AG09319 (cell line): ENCODE measurements at places on chromosomes 11 and 22.

- no peak for DNase-seq
Observed at GRCh38 chr22:22042009-22042408, 59.4 kb upstream of the TOP3B start.

GRCh38 chr11:12973528-12974181 lies 35.5 kb upstream of the RASSF10 start:
- no peak for DNase-seq

DNA sequence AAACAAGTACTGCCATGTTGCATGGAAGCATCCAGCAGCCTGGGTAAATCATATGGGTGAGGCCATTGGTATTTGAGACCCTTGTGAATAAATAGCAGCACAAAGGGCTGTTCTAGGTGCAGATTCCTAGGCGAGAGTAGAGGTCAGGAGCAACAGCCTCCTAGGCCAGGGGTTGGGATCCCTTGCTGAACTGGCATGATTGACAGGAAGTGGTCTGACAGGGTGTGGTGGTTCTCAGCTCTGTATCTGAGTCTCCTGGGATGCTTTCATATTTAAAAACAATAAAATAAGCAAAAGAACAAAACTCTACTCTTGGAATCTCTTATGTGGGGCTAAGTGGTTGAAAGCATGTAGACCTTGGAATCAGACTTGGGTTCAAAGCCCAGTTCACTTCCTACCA lies 35.8 kb downstream of the INSC start:
- DNase-seq, result no peak

DNA sequence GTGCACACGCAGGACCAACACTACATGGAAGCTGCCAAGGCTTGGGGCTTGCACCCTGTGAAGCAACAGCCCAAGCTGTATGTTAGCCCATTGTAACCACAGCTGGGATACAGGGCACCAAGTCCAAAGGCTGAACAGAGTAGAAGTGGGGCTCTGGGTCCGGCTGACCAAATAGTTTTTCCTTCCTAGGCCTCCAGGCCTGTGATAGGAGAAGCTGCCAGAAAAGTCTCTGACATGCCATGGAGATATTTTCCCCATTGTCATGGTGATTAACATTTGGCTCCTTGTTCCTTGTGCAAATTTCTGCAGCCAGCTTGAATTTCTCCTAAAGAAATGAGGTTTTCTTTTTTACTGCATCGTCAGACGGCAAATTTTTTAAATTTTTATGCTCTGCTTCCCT lies 941.2 kb downstream of the FAM181B start:
- no peak for DNase-seq

GRCh38 chr11:61853698-61854169 lies 25.6 kb downstream of the FADS2 start:
- no peak for DNase-seq

DNA sequence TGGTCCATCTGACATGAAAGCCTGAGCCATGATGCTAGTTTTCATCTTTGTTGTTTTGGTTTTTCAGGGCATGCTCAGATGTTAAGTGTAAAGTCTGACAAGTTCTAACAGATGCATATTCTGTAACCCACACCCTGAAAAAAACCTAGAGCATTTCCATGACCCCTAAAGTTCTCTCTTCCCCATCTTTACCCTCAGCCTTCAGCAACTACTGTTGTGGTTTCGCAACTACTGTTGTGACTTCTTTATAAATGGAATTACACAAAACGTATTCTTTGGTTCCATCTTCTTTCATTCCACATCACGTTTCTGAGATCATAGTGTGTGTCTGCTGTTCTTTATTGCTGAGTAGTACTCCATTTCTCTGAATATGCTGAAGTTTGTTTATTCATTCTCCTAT lies 65.1 kb upstream of the LDLRAD3 start:
- no peak for DNase-seq

DNA sequence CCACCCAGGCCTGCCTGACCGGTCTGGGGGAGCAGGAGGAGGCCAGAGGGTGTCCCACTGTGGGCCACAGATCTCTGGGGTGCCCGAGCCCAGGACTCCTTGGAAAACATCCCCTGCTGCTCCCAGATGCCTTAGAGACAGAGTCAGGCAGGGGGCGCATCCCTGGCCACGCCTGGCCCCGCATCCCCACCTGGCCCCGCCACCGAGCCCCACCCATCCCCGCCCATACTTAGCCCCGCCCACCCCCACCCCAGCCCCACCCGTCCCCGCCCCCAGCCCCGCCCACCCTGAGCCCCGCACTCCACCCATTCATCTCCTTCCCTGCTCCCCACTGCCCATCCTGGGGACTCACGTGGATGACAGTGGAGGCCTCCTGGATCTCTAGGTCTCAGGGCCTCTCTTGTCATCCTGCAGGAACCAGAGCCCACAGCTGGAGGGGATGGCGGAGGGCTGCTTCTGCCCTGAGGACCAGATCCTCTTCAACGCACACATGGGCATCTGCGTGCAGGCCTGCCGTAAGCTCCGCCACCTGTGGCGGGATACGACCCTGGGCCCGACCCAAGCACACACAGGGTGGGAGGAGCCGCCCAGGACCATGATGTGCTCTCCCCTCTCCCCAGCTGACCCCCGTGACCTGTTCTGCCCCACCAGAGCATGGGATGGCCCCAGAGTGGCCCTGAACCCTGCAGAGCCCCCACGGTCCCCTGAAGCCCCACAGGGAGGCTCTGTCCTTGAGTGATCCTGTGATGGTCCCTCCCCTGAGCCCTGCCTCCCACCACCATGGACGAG lies 33.6 kb downstream of the MUC5B start:
- no peak for DNase-seq

- DNase-seq, result no peak
Observed at GRCh38 chr11:101475699-101476098, 108.1 kb downstream of the TRPC6 start.

- no peak for DNase-seq
Observed at GRCh38 chr11:63783925-63784592, 15.5 kb upstream of the ZFTA start.

DNA sequence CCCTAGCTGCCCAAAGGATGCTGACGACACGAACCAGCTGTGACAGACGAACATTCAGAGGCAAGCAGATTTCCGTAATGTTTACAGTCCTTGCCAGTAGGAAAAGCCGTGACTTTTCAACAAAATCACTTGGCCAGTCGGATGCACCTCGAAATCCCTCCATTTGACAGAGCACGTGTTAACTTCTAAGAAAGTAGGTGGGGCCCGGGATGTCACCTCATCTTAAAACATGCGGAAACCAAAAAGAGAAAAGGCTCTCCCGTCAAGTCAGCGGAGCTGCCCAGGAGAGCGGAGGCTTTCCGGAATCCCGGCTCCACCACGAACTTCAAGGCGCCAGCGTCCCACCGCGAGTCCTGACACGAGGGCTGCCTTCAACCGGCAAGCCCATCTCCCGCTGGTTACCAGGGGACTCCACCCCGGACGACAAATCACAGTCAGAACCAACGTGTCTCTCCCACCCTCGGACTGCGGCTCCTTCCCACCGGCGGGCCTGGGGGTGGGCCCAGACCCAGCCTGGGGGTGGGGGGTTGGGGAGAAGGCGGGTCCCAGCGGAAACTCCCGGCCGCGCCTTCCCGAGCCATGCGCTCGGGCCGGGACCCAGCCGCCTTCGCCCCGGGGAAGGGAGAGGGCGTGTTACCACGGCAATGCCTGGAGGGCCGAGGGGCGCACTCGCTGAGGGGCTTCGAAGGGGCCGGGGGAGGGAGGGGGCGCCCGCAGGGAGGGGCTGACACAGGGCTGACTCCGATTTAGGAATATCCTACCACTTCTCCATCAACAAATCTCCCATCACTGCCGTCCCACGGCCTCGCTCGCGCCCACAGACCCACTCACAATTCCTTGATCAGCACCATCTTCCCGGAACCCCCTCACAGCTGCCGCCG lies 475 bp downstream of the PITPNB start:
- DNase-seq, result no peak

DNA sequence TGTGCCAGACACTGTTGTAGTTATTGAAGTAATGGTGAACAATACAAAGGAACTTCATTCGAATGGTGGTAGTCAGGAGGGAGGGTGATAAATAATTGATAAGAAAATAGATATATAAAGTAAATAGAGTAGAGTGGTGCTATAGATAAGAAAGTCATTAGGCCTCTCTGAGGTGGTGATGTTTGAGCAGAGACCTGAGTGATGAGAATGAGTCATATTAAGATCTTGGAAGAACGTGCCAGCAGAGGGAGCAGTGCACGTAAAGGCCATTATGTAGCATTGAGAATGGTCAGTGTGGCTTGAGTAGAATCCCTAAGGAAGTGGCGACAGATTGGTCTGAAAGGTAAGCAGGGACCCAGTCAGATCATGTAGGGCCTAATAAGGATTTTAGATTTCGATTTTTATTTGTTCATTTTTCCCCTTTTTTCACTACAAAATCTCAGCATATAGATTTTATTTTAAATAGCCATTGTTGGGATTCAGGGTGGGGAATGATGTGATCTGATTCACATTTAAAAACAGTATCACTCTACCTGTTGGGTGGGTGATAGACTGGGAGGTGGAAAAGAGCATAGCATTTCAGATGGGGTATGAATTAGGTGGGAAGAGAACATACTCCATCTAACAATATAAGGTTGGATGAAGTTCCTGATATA lies 44.7 kb downstream of the CCDC90B start:
- peak; percentile 23 for DNase-seq

DNA sequence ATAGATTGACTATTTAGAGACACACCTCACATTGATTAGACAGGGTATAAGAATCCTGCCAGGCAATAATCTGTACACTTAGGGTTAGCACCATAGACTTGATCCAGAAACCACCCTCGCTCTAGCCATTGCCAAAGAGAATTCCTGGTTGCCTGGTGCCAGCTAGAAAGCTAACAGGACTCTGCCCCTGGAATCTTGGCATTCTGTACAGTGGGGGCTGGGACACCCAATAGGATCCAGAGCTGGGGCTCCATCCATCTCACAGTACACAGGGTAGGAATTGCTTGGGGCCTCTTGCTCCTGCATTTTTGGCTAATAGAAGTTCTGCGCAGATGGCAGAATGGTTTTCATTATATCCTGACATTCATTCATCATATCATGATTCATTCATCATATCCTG lies 3.0 kb upstream of the APLNR start:
- no peak for DNase-seq

DNA sequence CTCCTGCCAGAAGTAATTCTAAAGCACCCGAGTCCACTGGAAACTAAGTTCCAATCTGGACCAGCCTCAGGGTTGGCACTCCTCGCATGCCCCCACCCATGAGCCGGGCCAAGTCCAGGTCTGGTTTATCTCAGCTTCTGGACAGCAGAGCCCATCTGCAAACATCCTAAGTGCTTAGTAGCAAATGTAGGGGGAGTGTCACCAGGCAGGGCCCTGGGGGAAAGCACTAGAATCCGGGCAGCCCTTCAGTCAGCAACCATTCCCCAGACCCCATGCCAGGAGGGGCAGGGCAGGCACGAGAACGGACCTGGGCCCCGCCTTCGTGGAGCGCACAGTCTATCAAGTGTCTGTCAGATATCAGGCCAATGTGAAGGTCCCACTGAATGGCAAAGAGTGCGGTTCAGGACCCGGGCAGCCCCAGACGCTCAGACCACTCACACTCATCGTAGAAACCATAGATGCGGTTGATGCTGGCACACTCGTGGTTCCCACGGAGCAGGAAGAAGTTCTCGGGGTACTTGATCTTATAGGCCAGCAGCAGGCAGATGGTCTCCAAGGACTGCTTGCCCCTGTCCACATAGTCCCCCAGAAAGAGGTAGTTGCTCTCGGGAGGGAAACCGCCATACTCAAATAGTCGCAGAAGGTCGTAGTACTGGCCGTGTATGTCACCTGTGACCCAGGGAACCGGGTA lies 1.3 kb downstream of the PPP1CA start:
- no peak for DNase-seq

DNA sequence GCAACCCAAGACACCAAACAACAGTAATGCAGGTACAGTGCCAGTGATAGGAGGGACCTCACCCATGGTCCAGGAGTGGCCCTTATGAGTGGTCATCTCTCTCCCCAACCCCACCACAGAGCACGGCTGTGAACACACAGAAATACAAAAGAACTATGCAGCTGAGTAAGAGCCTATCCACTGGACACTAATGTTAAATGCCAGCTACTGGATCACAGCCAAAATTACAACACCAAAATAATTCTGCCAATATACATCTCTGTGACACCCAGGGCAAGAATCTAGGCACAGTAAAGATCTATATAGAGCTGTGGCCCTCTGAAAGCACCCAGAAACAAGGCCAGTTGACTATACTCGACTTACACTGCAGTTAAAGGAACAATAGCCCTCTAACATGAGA lies 22.8 kb upstream of the GPR83 start:
- DNase-seq, result no peak

- DNase-seq, result peak; percentile 46
Observed at GRCh38 chr11:64777449-64778222, 706 bp downstream of the SF1 start.

DNA sequence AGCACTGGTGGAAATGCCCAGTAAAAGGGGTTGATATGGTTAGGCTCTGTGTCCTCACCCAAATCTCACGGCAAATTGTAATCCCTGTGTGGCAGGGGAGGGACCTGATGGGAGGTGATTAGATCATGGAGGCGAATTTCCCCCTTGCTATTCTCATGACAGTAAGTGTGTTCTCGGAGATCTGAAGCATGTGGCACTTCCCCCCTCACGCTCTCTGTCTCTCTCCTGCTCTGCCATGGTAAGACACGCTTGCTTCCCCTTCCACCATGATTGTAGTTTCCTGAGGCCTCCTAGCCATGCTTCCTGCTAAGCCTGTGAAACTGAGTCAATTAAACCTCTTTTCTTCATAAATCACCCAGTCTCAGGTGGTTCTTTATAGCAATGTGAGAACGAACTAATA lies 37.4 kb downstream of the PACSIN2 start:
- DNase-seq, result no peak

DNA sequence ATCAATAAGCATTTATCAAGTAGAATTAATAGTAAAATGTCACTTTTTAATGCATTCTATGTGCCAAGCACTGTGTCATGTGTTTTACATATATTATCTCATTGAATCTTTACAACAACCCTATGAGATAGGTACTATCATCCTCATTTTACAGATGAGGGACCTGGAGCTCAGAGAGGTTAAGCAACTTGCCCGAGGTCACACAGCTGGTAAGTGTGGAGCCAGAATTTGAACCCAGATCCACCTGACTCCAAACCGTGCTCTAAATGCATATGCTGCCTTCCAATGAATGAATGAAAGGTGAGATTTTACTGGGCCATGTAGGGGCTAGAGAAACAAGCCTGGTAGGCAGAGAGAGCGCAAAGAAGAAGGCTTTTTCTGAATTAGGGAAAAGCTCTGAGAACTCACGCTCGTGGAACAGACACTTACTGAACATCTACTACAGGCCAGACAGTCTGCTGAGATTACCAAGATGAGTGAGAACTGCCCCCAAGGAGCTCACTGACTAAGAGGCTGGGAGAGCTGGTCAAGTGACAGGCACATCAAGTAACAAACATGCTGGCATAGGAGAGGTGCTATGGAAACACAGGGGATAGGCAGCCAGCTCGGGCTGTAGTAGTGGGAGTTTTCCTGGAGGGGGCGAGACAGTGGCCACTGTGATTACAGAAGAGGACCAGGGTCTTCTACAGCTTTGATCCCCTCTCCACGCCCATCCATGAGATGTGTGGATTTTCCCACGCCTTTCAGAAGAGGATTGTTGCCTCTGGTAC lies 4.4 kb downstream of the ABCG4 start:
- DNase-seq, result no peak

GRCh38 chr22:38201371-38201710 lies 453 bp upstream of the MAFF start:
- DNase-seq, result no peak

GRCh38 chr11:127683321-127683720 lies 682.8 kb upstream of the KIRREL3 start:
- DNase-seq, result no peak

- no peak for DNase-seq
Observed at GRCh38 chr22:45698094-45698493, 26.5 kb downstream of the ATXN10 start.
